Cardiac muscle cell (in vitro differentiated cells and primary cell): ENCODE measurements at places on chromosomes 5 and 9. TPM values are rescaled to one million over a fixed set of nuclear protein-coding genes. Genes with fewer than 3 reads are reported as not detected.

DNA sequence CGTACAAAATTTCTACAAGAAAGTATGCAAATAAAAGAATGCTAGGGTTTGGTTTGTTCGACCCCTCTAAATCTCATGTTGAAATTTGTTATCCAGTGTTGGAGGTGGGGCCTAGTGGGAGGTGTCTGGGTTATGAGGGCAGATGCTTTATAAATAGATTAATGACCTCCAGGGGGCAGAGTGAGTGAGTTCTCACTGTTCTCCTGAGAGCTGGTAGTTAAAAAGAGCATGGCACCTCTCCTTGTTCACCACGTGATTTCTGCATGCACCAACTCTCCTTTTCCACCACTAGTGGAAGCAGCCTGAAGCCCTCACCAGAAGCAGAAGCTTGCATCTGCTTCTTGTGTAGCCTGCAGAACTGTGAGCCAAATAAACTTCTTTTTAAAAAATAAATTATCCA, 50.4 kb upstream of the FAM170A start:
- DNase-seq: peak; percentile 10

GRCh38 chr5:136425921-136426320, 60.6 kb upstream of the TRPC7 start:
- DNase-seq: no peak

DNA sequence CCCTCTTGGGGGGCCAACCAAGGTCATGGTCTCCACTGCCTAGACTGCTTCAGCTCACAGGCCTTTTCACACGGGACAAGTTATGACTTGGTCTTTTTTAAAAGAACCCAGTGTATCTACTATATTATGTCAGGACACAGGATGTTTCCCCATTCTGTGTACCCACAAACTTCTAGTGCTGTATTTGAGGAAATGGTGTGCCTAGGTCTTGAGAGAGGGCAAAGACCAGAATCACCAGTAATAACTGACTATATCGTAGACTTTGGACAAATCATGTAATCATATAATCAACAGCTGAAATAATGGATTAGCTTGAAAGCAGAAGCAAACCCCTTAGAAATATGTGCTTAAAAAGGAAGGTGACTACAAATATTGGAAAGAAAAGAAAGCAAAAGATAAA, 133.3 kb downstream of the ARL15 start:
- DNase-seq: no peak

- DNase-seq: no peak
Observed at GRCh38 chr5:4222147-4222546, 626.5 kb downstream of the IRX1 start.

DNA sequence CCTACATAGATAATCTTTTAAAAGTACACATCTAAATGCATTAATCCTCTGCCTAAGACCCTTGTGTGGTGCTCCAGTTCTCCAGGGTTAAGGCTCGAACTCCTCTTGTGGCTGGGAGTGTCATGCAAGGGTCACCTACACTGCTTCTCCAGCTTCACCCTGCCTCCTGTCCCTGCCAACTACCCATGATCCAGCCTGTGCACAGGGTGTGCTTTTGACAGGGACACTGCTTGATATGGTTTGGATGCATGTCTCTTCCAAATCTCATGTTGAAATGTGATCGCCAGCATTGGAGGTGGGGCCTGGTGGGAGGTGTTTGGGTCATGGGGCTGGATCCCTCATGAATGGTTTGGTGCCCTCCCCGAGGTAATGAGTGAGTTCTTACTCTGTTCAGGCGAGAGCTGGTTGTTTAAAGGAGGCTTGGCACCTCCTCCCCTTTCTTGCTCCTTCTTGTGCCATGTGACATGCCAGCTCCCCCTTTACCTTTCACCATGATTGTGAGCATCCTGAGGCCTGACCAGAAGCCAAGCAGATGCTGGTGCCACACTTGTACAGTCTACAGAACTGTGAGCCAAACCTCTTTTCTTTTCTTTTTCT, 48.5 kb downstream of the SLC22A5 start:
- DNase-seq: no peak

DNA sequence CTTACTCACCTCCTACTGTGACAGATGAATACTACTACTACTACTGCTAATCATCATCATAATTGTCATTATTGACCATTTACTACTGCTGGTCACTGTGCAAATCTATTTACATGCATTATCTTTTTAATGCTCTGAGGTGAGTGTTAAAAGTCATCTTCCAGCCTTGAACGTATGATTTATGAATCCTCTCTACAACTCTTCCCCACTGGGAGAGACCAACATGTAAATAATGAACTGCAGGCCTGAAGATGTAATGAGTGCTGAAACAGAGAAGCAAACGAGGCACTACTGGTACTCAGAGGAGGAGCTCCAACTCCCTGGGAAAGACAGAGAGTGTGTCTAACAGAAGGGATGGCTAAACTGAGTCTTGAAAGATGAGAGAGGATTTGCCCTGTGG, 95.4 kb downstream of the JAKMIP2 start:
- DNase-seq: no peak

DNA sequence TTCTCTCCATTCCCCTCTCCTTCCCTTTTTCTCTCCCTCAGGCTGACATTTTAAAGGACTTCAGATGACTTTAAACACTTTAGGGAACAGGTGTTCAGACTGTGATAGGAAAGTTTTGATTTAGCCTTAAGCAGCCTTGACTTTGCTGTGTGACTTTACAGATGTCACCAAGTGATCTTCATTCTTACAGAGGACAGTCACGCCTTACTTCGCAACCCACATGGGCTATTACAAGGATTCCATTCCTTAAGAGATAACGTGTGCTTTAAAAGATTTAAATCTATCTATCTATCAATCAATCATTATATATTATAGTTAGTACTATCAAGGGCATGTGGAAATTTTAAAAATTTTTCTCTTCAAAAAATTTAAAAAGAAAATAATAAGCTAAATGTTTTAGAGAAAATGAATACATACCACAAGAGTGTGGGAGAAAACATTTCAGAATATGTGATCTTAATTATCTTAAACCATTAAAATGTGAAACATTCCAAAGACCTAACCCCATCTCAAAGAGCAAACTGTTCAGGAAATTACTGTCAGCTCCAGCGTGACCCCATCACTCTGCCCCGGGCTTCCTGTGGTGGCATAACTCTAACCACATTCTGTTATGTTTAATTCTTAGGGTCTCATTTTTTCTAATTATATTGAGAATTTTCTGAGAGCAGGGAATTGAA, 530.5 kb downstream of the SEMA5A start:
- DNase-seq: no peak

DNA sequence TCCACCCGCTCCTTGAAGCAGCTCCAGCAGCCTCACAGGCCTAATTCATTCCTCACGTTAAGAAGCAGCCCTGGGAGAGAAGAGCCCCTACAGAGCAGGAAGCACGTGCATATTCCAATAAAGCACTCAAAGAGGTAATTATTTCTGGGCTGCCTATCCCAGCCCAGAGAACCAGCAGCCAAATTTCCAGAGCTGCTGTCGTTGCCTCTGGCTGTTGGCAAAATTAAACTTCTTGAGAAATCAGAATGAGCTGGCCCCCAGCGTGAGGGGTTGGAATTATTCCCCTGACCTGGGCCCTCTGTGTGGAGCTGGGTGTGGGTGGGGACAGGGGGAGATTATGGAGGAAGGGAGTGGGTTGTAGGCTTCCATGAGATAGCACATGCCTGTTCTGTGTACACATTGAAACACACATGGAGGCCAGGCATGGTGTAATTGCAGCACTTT, 86.8 kb upstream of the HSPA9 start:
- no peak for DNase-seq

GRCh38 chr9:15423231-15423985, 732 bp downstream of the SNAPC3 start:
- no peak for DNase-seq

- no peak for DNase-seq
Observed at GRCh38 chr9:126853667-126854066, 6.8 kb upstream of the ZBTB34 start.

DNA sequence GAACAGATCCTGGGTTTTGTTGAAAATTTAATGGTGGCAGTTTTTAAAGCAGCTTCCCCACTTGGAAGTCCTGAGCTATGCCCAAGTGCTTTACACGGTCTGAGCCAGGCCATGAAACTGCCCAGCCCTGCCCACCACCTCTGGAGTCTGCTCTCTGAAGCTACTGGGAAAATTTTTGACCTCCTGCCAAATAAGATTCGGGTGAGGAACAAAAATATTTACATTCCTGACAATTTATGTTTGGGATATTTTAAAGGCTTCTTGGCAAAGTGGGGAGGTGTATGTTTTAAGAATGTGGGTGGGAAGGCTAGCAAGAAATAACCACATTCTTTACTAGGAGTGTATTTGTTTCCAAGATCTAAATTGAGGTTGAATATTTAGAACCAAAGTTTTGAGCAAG, 50.0 kb downstream of the HACD4 start:
- DNase-seq: peak; percentile 81

GRCh38 chr9:89541798-89542197, 43.9 kb upstream of the SEMA4D start:
- DNase-seq: no peak

- no peak for DNase-seq
Observed at GRCh38 chr5:149366169-149366729, 8.4 kb downstream of the PCYOX1L start.

- DNase-seq: no peak
Observed at GRCh38 chr5:87562068-87562467, 149.3 kb upstream of the CCNH start.

GRCh38 chr9:38313421-38313820, 79.1 kb upstream of the ALDH1B1 start:
- DNase-seq: no peak

Gene EHMT1
- 65.7 and 93.8 TPM in 2 replicates for total RNA-seq

Gene CCNO
- 0.14 and 0.51 TPM in 2 replicates for total RNA-seq

Gene TLR4
- 0.04 and 0.06 TPM in 2 replicates for total RNA-seq

Gene JADE2
- total RNA-seq: 12.9 and 17.8 TPM in 2 replicates

Gene OGN
- 0.11 TPM in 1 of 2 replicates, not detected in the other for total RNA-seq

Gene AFAP1L1
- 30.5 and 39.3 TPM in 2 replicates for total RNA-seq
